ENCODE measurements at places on chromosomes 3 and 15.

- no peak for DNase-seq
Observed at GRCh38 chr3:19075037-19075436, 73.3 kb upstream of the KCNH8 start.

DNA sequence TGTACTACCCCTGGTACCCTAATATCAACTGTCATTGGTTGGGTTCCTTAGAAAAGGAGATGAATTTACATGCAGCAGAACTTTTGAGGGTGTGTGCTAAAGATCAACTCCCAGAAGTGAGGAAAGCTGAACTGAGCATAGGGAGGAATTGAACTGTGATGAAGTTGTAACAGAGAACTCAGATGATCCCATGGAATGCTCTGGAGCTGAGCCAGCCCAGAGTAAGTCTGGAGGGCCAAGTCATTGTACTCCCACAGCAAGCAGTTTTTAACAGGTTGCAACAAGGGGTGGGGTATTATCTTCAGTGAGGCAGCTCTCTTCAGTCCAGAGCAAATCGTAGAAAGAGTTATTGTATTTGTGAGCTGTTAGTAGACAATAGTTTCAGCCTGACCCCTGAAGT is 572.3 kb downstream of the PYDC2 start:
- DNase-seq = no peak

GRCh38 chr3:170493712-170494182 is 75.1 kb downstream of the CLDN11 start:
- DNase-seq = no peak

DNA sequence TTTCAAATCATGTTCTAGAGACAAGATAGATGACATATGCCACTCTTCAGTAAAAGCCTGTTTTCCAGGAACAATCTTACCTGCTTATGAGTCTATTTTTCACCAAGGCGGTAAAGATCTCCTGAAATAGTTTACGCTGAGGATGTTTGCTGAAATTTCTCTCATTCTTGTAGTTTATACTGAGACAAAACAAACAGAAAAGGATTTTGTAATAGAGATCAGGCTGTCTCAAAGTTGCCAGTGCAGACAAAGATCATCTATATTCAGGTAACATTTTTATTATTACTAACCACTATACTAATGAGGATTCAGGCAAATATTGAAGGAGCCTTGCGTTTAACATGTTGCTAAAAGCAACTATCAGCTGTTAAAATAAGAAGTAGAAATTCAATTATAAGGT is 25.0 kb downstream of the NEK10 start:
- DNase-seq = no peak

GRCh38 chr15:52790169-52790708 is at the start of gene ONECUT1:
Gene ONECUT1 (minus strand): TSS chr15:52790336. CDS start chr15:52789884, 452 bp downstream.
- DNase-seq = no peak

DNA sequence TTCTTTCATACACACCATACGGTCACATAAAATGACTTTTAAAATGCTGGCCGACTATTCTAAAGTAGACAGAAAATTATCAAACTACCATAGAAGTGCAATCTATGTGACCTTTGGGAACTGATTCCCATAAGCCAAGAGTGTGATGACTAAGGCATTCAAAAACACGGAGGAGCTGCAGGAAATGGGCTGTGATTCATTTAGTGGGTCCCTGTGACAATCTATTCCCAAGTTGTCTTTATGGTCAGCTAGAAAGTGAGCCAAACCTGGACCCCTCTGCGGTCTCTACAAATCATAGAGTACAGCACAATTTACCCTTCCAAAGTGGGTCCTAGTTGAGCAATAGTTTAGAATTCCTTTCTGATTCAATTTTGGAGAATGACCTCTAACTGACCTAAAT is 251.5 kb upstream of the CBLB start:
- DNase-seq = no peak

DNA sequence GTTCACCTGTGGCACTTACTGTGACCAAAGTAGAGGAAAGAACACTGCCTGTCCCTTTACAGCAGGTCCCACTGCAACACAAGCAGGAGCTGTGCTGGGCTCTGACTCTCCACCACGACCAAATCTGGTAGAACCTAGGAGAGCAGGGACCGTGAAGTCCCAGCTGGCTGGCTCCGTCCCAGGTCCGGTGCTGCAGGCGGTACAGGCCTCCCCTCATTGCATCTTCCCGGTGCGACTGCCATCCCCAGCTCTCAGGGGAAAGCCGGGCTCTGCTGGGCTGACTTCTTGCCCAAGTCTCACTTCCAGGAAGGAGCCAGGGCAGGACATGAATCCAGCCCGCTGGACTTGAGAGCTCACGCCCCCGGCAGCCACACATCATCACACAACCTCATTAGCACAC is 33.8 kb downstream of the RGMA start:
- no peak for DNase-seq

- no peak for DNase-seq
Observed at GRCh38 chr3:75332794-75333193, 331.3 kb upstream of the FRG2C start.

- DNase-seq = no peak
Observed at GRCh38 chr15:68369931-68370767, 61.8 kb downstream of the ITGA11 start.

- no peak for DNase-seq
Observed at GRCh38 chr15:69272139-69272538, 26.6 kb upstream of the PAQR5 start.

GRCh38 chr3:171770689-171771620 is 39.3 kb downstream of the PLD1 start:
- DNase-seq = no peak

DNA sequence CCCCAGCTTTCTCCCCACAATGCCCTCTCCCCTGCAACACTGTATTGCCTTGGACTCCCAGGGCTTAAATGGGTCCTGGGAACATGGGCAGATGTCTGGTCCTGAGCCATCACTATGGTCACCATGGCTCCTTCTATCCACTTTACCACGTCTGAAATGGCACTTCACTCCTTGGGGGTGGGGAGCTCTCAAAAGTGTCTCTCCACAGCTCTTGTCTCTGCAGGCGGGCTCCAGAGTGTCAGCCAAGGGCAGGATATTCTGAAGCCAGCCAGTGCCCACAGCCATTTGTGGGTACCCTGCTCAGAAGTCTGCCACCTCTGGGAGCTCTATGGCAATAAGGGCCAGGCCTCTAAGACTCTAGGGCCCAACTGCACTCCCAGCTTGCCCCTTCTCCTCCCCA is 163.9 kb downstream of the PPM1L start:
- DNase-seq = no peak

DNA sequence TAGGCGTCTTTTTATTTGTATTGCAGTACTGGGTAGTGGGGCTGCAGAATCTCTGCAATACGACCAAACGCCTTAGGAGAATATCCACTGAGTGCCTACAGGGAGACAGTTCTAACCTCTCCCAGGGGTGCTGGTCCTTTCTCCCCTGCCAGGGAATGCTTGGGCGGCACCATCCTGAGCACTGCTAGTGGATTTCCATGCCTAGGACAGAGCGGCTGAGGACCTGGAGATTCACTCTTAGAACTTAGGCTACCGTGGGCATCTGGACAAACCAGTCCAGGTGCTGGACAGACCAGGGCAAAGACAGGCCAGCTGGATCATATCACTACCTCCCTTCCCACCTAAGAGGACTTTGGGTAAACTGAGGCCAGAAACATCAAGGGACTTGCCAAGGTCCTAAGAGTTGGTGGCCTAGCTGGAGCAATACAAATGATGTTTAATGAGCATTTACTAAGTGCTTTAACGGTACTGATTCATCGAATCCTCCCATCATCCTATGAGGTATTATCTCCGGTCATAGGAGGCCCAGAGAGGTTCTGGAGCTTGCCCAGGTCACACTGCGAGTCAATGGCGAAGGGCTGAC is 902 bp downstream of the TMEM44 start:
- no peak for DNase-seq

DNA sequence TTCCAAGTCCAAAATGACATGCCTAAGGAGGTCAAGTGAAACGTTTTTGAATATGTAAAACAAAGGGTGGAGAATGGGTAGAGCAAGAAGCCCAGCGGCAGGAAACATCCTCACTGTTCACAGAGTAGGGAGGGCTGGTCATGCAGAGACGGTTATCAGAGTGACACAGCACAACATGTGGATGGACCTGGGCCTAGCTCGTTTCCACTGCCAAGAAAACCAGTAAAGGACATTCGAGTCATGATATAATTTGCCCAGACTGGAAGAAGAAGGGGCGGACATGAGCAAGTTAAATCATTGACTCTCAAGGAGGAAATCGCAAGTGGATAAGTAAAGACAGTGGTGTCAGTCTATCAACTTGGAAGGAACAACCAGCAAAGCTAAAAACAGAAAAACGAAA is 89.3 kb downstream of the LRIG1 start:
- no peak for DNase-seq

- no peak for DNase-seq
Observed at GRCh38 chr3:149393345-149394160, 16.1 kb upstream of the TM4SF1 start.

DNA sequence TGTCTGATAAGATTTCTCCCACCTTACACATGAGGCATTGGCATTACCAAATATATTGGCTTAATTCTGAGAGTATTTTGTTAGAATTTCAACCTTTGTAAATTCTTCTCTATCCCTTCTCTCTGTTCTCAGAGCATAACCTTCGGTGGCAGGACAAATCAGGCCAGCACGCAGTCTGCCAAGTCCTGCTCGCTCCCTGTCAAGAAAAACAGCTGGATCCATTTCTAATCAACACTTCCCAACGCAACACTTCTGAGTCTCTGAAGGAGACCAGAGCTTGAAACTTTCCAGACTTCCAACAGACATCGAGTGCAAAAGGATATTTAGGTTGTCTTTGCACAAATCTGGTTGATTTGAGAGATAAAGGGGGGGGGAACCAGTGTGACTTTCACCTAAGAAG is 125.7 kb downstream of the SV2B start:
- DNase-seq = no peak

DNA sequence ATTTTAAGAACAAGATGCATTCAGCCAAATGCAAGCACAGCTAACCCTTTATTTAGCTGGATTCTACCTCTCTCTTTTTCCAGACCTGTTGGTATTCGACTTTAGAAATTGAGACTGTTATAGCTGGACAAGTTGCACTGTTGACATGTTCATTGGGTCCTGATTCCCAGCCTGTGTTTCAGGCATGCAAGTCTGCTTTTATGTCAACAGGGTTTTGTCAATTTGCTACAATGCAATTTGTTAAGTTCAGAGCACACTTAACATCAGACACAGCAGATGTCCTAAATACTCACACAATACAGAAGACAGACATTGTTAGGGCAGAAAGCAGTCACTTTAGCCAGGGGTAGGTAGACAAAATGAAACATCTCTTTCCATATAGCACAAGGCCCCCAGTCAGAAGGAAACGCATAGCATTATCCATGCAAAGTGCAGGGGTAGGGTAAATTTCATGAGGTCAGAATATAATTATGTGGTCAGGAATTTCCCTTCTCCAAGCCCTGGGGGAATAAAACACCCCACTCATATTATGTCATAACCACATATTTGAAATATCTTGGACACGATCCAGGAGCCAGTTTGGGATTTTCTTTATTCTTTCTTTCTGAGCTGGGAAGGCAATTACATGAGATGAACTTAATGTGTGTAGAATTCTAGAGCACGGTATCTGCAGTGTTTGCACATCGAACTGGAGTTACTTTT is 504.1 kb downstream of the NTRK3 start:
- no peak for DNase-seq

DNA sequence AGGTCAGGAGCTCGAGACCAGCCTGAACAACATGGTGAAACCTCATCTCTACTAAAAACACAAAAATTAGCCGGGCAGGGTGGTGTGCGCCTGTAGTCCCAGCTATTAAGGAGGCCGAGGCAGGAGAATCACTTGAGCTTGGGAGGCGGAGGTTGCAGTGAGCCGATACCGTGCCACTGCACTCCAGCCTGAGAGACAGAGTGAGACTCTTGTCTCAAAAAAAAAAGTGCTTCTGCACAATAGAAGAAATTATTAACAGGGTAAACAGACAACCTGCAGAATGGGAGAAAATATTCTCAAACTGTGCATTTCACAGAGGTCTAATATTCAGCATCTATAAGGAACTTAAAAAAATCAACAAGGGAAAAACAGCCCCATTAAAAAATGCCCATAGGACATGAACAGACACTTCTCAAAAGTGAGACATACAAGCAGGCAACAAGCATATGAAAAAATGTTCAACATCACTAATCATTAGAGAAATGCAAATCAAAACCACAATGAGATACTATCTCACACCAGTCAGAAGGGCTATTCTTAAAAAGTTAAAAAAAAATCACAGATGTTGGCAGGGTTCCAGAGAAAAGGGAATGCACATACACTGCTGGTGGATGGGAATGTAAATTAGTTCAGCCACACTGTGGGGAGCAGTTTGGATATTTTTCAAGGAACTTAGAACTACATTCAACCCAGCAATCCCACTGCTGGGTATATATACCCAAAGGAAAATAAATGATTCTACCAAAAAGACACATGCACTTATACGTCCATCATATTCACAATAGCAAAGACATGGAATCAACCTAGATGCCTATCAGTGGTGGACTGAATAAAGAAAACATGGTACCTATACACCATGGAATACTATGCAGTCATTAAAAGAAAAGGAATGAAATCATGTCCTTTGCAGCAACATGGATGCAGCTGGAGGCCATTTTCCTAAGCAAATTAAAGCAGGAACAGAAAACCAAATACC is 75.5 kb downstream of the MSL2 start:
- DNase-seq = no peak

DNA sequence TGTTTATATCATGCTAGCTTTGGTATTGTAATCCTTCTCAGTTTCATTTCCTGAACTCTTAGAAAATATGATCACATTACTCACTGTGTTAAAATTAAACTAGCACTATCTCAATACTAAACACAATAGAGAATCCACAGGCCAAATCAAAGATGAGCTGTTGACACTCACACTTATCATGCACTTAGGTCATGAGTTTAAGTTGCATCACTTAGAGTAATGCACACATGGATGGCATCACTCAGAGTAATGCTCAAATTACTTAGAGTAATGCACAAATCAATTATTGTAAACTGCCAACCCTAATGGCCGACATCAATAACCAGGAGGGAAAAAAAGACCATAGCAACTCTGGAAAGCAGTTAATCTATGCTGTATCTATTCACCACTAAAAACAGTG is 40.0 kb upstream of the MCF2L2 start:
- no peak for DNase-seq

GRCh38 chr15:31448635-31448979 is 122.0 kb downstream of the KLF13 start:
- no peak for DNase-seq

All from stimulated activated CD4-positive, alpha-beta T cell treated with anti-CD3 and anti-CD28 coated beads, Interleukin-15, amount 100 ng/mL, for 1 hour (primary cell).